ENCODE measurements at places on chromosomes 2 and 18.

- DNase-seq, result peak; percentile 14
Observed at GRCh38 chr2:182240862-182241371, 185.9 kb downstream of the PDE1A start.

DNA sequence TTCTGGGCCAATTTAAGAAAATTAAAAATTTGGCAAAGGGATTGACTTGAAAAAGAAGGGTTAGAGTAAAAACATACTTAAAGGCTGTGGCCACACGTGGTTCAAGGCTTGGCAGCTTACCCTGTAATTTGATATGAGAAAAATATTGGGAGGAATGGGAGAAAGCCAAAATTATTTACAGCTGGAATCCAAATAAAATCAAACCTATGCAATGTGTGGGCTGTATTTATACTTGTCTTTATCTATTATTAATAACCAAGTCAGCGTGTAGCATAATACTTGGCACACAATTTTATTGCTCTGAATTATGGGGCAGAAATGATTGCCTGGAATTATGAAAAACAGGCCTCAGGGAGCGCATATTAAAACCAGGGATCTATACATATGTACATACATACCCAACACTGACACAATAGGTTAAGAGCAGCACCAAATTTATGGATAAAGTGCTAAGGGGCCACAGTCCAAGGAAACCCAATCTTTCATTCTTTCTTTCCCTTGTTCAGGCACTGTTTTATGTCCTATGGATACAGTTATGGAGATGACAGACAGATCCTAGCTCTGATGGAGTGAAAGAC, 35.6 kb downstream of the FAM124B start:
- DNase-seq, result no peak

GRCh38 chr2:84799772-84800171, 81.1 kb downstream of the TRABD2A start:
- no peak for DNase-seq

GRCh38 chr18:64271246-64271645, 122.4 kb upstream of the LINC00305 start:
- DNase-seq, result no peak

DNA sequence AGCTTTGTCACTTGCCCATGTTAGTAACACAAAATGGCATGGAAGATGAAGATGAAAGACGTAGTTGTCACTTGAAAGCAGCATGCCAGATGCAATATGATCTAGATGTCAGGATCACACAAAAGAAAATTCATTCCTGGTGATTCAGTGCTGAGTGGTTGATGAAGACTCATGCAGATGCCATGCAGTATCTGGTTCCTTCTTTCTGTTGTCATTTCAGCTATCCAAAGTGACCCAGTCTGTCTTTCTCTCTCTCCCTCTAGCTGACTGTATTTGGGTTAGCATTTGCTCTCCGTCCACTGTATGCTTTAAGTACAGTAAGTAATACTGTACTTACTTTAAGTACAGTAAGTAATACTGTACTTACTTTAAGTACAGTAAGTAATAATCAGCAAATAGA, 50.4 kb downstream of the TTN start:
- DNase-seq, result no peak

DNA sequence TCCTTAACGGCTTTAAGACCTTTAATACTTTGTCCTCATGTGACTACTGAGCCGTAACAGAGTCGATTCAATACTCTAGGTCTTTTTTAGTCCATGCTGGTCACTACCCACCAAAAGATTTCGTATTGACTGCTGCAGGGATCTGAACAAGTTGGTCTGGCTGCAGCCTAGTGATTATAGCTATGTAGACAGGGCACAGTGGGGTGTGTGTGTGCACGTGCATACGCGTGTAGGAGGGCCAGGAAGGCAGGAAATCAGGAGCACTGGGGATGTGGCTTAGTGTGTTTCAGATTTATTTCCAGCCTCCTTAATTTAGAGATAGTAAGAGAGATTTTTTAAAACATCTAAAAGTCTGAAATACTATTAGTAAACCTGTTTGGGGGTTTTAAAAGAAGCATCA, 161.4 kb downstream of the MYO3B start:
- DNase-seq, result no peak

DNA sequence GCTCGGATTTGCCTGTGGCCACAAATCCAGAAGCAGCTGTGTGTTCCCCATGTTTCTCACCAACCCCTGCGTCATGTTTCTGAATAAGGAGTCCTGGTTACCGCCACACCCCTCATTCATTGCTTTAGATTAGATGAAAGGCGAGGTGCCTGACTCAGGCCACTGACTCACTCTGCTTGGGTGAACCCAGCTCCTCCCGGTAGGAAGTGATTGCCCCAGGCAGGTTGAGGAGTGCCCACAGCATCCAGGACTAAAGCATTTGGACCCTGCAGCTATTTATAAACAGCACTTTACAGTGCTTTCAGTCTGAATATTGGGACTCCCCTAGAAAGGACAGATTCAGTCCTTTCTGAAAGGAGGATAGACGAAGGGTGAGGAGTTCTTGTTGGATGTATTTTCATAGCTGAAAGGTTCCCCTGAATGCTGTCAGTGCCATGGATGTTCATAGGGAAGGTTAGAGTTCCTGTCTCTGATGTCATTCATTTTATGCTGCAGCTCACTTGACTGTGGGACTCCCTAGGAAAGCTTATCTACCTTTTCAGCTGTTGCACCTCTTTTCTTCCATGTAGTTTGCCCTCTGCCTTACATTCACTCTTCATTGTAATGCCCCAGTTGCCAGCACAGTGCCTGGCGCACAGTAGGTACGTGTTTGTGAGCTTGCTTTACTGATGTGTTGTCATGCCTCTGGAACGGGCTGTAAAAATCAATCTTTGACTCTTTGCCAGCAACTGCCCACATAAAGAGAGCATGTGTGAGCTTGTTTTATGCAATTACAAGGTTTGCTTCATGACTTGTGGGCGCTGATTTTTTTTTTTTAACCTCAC, 14.9 kb downstream of the ITGA6 start:
- no peak for DNase-seq

DNA sequence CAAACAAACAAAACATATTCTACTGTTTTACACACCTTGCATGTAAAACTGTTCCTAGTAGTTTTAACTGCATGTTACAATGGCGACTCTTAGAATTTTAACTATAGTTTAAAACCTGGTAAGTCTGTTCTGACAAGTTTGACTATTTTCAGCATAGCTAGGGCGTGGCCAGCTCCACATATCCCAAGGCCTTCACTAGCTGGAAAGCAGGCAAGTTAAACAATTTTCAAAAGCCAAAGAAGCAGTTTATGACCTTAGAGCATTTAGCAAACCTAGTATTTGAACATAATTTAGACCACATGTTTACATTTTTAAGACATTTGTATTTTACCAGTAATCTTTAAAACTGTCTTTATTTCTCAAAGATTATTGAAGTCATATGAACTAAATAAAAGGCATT, 402.8 kb upstream of the SYT4 start:
- DNase-seq, result no peak

DNA sequence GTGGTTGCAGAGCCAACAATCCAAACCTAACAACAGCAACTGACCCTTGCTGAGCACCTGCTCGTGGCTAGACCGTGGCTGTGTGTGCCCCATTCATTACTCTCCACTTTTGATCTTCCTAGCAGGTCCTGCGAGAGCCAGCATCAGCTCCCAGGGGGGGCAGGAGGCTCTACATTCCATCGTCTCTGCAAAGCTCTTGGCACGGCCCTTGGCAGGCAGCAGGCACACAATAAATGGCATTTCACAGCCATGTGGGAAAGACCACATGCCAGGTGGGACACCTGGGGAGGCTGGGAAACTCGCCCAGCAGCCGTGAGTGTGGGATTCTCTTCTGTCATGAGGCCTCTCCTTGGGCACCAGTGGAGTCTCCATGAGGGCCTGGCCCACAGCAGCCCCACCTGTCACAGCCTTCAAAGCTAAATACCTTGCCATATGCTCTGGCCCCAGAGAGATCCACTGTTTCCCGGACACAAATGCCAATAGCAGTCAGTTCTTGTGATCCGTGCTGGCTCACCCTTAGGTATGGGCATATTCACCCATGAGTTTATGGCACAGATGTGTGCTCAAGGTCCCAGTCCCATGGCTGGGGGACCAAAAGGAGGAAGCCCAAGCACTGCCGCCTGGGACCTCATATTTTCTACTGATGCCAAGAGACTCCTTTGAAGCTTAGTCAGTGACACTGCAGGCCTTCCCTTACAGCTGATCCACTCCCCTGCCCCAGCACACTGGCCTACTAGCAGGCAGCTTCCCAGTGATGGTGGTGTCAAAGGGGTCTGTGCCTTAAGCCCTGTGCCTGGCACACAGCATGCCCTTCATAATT, 6.8 kb upstream of the TEX51 start:
- no peak for DNase-seq

DNA sequence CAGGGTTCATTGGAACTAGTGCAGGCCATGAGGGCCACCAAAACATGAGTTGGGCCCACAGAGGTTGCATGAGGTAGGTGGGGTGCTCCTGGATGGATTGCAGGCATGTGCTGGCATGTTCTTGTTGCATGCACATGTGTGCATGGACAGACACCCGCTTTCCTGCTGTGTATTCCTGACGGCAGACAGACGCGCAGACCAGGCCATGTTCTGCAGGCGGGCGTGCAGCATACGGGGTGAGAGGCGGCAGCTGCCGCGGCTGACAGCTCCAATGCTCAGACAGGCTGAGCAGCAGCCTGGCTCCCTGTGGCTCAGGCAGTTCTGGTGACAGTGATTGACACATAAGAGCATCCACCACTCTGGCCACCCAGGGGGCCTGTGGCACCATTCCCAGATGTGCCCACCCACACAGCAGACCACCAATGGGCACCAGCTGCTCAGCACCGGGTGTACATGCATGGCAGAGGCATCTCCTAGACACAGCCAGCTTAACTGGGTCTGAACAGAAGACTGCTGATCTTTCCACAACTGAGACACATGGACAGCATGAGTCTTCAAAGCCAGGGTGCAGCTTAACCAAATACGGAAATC, 21.2 kb downstream of the HS1BP3 start:
- DNase-seq, result no peak

DNA sequence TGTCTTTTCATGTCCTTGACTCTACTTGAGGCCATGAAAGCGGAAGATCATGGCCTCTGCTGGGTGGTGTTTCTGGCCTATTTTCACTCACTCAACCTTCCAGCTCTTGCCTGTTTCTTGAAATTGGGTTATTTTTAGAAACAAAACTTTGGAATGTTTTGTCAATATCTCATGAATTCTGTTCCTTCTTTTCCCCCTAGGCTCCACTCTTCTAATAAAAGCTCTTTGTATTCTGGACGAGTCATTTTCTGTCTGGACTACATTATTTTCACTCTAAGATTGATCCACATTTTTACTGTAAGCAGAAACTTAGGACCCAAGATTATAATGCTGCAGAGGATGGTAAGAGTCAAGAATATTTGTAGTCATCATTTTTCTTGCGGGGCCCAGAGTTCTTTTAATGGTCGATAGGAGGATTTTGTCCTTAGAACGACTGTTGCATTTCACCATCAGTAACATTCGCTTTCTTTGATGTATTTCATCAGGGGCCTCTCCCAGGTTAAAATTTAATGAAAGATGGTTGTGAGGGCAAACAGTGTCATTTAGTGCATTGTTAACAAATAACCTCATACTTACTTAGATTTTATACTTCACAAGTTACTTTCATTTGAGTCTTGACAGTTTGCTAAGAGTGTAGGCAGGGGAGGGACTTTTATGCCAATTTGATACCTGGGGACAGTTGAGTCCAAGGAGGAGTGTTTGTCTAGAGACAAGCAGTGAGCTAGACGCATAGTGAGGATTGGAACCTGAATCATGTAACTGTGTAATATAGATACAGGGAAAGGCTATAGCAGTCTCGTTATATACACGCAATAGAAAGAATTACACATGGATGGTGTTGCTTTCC, 64.6 kb downstream of the TRPM8 start:
- no peak for DNase-seq

GRCh38 chr18:2642771-2643170, 12.8 kb upstream of the SMCHD1 start:
- DNase-seq, result no peak

GRCh38 chr2:44273596-44273995, 1.7 kb upstream of the SLC3A1 start:
- DNase-seq, result no peak

GRCh38 chr2:29485117-29485516, 369.9 kb downstream of the CLIP4 start:
- no peak for DNase-seq

DNA sequence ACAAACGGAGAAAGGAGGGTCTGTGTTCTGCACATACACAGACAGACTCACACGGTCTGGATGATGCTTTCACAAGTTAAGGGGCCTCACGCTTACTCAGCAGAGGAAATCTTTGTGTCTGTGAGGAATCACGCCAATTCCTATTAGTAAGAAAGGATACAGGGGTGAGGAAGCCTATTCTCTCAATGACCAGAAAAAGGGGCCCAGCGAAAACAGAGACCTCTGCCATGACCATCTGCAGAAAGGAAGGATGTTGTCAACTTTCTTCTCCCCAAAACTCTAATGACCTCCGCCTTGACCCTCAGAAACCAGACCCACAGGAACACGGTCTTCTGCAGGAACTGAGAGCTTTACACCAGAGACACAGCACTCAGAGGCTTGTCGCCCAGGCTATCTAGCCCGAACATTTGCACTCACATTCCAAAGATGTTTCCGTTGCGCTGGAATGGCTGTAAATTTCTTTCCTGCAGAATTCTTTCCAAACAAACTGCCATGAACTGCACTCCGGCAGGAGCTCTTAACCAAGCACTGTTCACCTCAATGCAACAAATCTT, 186.3 kb downstream of the TCF4 start:
- no peak for DNase-seq

- DNase-seq, result no peak
Observed at GRCh38 chr18:73741946-73742345, 405.7 kb downstream of the FBXO15 start.

- DNase-seq, result no peak
Observed at GRCh38 chr2:28754321-28754720, 2.7 kb downstream of the PPP1CB start.

GRCh38 chr18:3074087-3074486, 61.1 kb upstream of the LPIN2 start:
- no peak for DNase-seq

DNA sequence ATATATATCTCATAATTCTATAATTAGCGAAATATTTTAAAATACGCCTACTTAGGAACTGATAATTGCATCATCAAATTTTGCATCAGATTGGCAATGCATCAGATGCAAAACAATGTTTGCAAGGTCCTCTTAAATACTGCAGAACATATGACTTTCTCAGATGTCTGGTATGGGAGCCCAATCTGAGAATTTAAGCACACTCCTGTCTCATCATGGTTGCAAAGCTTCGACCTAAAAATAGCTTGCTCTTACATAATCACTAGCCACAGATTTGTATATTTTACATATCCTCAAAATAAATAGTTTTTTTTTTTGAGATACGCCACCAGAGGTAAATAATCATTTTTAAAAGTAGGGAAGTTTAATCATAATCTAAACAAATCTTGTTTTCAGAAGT, 123.2 kb downstream of the CABYR start:
- DNase-seq, result no peak

GRCh38 chr18:11215216-11215615, 65.8 kb upstream of the PIEZO2 start:
- DNase-seq, result no peak

DNA sequence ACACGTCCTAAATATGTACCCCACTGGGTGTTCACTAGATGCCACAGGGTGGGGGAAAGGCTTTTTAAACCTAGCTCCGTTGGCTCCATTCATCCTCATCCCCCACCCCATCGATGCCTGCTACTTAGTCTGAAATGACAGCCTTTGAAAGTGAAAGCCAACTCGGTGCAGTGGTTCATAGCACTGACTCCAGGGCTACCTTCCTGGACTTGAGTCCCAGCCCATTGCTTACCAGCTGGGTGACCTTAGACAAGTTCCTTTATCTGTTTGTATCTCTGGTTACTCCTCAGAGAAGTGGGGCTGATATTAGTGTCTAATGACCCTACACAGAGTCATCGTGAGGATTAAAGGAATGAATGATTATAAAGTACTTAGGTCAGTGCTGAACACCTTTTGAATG, 24.4 kb downstream of the EHD3 start:
- peak; percentile 65 for DNase-seq

All from GM12892 (cell line).